ENCODE measurements at places on chromosomes 7 and 10.

DNA sequence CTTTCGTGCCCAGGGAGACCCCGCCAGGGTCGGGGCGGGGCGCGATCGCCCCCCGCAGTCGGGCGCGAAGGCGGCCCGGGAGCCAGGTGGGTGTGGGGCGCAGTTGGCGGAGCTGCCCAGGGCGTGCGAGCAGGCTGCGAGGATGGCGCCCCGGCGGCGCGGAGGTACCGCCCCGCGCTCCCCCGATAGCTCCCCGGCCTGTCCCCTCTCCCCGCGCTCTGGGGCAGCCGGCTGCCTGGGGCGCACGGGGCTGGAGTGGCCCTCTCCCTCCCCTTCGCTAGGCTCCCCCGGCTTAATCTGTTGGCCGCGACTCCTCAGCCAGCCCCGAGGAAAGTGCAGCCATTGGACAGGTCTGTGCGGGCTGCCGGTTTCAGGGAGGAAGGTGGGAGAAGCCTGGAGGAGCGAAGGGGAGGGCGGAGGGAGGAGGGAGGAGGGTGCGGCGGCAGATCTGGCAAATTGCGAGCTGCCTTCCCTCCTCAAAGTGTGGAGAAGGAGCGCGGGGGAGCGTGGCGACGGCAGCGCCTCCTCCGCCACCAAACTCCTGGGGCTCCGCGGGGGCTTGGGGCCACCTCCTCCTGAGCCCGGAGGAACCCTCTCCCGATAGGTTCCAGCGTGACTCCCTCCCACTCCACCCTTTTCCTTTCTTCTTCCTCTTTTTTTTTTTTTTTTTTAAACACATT, 361 bp upstream of the PLXDC2 start:
- DNase-seq = no peak

GRCh38 chr10:130029209-130029608, 65.1 kb upstream of the EBF3 start:
- no peak for DNase-seq

- DNase-seq = no peak
Measured at GRCh38 chr10:3832022-3832786, 47.2 kb upstream of the KLF6 start.

DNA sequence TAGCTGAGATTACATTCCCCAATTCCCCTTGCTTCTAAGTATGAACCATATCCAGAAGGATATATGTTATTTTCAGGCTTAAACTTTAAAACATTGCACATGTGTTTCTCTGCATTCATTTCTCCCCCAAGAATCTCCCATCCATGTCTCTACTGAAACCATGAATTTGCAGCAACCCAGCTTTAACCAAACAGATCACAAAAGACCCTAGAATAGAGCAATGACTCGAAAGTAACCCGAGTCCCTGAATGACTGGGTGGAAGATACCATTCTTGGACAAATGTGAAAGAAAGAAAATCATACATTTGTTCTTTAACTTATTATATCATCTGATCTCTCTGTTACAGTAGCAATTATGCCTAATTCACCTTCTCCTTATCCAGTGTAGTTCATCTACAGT, 278.7 kb downstream of the IPMK start:
- DNase-seq = no peak

DNA sequence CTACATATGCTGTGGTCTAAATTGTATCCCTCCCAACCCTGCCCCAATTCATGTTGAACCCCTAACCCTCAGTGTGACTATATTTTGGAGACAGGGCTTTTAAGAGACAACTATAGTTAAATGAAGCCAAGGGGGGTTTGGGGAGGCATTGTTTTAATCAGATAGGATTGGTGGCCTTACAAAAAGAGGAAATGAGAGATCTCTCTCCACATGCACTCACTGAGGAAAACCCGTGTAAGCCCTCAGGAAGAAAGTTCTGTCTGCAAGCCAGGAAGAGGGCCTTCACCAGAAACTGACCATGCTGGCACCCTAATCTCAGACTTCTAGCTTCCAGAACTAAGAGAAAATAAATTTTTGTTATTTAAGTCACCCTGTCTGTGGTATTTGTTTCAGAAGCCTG, 276.7 kb downstream of the KIF20B start:
- no peak for DNase-seq

DNA sequence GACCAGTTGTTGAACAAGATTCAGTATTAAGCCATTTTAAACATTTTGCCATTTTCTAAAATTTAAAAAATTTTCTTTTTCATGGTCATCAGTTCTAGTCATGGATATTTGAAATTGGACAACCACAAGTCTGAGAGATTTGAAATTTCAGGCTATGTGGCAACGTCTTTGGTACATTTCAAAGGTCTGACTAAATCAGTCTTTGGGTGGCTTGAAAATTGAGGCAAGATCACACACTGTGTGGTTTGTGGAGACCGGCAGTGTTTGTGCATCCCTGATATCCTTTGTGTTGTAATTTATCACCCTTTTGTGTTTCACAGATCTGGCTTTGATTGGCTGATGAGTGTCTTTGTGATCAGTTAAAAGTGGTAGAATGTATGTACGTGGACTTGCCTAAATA, 35.7 kb downstream of the CCAR1 start:
- no peak for DNase-seq

GRCh38 chr10:2949948-2950354, 117.4 kb upstream of the PFKP start:
- peak; percentile 38 for DNase-seq

GRCh38 chr7:126535176-126535575, 717.6 kb downstream of the GRM8 start:
- no peak for DNase-seq

GRCh38 chr7:50397320-50397970, 52.7 kb downstream of the FIGNL1 start:
- no peak for DNase-seq

- DNase-seq = no peak
Measured at GRCh38 chr10:69878038-69878437, 76.3 kb downstream of the COL13A1 start.

DNA sequence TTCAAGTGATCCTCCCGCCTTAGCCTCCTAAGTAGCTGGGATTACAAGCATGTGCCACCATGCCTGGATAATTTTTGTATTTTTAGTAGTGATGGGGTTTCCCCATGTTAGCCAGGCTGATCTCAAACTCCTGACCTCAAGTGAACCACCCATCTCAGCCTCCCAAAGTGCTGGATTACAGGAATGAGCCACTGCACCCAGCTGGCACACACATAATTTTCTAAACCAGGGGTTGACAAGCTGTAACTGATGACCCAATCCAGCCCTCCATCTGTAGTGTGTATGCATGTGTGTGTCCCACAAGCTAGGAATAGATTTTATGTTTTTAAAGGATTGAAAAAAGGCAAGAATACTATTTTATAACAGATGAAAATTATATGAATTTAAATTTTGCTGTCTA, 125.9 kb upstream of the INSYN2A start:
- no peak for DNase-seq

GRCh38 chr10:68402276-68402675, 4.8 kb downstream of the RUFY2 start:
- no peak for DNase-seq

DNA sequence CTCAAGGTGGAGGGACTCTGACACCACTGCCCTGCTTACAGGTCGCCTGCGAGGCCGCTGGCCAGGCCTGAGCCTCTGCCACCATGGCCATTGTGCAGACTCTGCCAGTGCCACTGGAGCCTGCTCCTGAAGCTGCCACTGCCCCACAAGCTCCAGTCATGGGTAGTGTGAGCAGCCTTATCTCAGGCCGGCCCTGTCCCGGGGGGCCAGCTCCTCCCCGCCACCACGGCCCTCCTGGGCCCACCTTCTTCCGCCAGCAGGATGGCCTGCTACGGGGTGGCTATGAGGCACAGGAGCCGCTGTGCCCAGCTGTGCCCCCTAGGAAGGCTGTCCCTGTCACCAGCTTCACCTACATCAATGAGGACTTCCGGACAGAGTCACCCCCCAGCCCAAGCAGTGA, 2.8 kb downstream of the LZTS2 start:
- no peak for DNase-seq

GRCh38 chr7:121164247-121164646, 164.6 kb upstream of the WNT16 start:
- DNase-seq = no peak

- no peak for DNase-seq
Measured at GRCh38 chr10:74052994-74053393, 55.1 kb downstream of the VCL start.

- DNase-seq = no peak
Measured at GRCh38 chr10:95793401-95794045, 37.6 kb downstream of the ENTPD1 start.

DNA sequence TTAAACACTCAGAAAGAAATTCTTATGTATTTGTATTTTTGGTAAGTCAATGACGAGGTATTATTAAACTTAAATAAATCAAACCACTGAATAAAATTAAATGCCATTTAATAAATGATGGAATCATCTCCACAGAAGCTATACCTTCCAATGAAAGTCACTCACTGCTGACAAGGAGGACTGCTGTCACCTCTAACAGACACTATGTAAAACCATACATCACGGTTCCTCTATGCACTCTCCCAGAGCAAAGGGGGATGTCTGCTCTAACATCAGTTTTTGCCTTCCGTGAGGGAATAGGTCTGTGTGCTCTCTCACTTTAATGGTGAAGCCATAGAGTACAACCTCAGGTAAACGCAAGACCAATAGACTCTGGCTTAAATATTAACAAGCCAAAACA, 99.7 kb upstream of the DDC start:
- no peak for DNase-seq

- no peak for DNase-seq
Measured at GRCh38 chr10:117677239-117677638, 134.7 kb downstream of the EMX2 start.

DNA sequence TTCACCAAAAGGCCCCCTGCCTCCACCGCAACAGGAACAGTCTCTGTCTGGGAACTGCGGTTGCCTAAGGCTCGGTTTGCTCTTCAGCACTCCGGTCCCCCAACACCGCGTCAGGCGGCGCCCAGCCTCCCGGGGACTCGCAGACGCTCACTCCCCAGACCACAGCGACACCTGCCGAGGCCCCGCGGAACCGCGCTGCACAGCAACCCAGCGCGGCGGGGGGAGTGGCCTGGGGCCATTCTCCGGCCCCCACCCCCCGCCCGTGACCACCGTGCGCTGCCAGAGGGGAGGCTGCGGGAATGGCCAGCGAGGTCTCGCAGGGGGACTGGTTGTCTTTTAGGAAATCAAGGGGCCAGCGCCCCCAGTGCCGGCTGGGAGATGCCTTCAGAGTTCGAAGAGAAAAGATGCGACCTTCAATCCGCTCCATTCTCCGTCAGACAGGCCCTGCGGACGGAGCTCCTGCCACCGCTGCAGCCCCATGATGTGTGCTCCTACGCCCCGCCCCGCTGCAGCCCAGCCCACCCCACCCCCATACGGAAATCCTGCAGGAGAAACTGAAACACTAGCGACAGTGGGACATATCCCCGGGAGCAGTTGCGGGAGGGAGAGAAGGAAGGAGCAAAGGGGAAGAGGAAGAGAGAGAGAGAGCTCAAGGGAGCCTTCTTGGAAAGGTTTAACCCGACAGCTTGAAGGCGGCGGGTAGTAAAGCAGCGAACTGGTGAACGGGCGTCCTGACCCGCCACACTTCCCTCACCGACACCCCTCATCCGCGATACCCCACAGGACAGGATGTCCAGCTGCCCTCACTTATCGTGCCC, 137.4 kb upstream of the CDCA7L start:
- peak; percentile 83 for DNase-seq

- no peak for DNase-seq
Measured at GRCh38 chr7:5424749-5425506, 1.3 kb upstream of the TNRC18 start.

- DNase-seq = no peak
Measured at GRCh38 chr7:30559611-30560010, 35.1 kb upstream of the GARS1 start.

GRCh38 chr10:125795637-125796190, 20.1 kb upstream of the MMP21 start:
- no peak for DNase-seq

Data from stimulated activated CD4-positive, alpha-beta T cell treated with anti-CD3 and anti-CD28 coated beads, Interleukin-12 subunit alpha, Interleukin-12 subunit beta, amount 100 ng/mL, for 4 hours (primary cell).